ENCODE measurements at places on chromosomes 2 and 18. TPM values are rescaled to one million over a fixed set of nuclear protein-coding genes. Genes with fewer than 3 reads are reported as not detected.
A peak's percentile ranks its signal among the peaks of the same experiment; 100 is the strongest.

CCDC121 gene
- 1.00 TPM for total RNA-seq

PROC gene
- total RNA-seq, result not detected

COL6A3 gene
- 0.87 TPM for total RNA-seq

GRCh38 chr2:229344151-229344551 lies 73.1 kb upstream of the PID1 start:
- DNase-seq, result no peak
- no peaks in the 10 kb centered on the region for H3K4me1 ChIP-seq
- H3K27me3 ChIP-seq, result no peaks in the 10 kb centered on the region

DNA sequence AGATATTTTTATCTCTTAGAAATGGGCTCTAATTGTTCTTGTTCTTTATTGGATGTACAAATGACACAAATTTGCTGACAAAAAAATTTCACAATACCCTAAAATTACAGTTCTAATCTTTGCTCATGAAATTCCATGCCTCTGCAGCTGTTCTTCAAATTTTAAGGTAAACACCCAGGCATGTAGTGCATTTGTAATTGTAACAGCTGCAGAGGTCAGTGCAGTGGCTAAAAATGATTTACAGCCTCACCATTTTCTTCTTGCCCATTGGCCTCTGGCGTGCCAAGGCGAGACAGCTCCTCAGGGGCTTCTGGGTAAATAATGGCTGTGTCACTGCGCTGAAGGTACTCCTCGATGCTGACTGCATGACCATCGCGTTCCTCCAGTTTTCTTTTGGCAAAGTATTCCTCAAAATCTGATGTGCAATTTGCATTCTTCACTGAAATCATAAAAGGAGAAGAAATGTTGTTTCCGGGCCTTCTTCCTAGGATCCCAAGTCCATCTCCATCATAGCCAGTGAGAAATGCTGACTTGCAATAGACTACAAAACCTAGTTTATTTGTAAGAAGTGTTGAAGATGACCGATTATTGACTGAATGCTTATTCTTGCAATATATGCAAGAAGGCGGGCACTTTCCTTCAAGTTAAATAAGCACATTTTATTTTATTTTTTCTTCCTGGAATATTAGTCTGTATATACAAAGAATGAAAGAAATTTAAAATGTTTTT lies 115.2 kb downstream of the ZEB2 start:
- no peak overlapping the region for H3K4me3 ChIP-seq
- H3K36me3 ChIP-seq, result no peaks in the 10 kb centered on the region
- H3K4me1 ChIP-seq, result no peaks in the 10 kb centered on the region

GRCh38 chr2:127379712-127380355 lies 7.9 kb downstream of the MAP3K2 start:
- DNase-seq, result no peak
- H3K4me1 ChIP-seq, result peaks cover 41% of the 10 kb centered on the region
- H3K27me3 ChIP-seq, result no peaks in the 10 kb centered on the region
- peaks cover 29% of the 10 kb centered on the region for H3K36me3 ChIP-seq
- H3K27ac ChIP-seq, result no peak overlapping the region

- no peaks in the 10 kb centered on the region for H3K4me1 ChIP-seq
- no peak overlapping the region for H3K4me3 ChIP-seq
- H3K36me3 ChIP-seq, result no peaks in the 10 kb centered on the region
Observed at GRCh38 chr2:217262911-217263310, 403.0 kb upstream of the TNP1 start.

DNA sequence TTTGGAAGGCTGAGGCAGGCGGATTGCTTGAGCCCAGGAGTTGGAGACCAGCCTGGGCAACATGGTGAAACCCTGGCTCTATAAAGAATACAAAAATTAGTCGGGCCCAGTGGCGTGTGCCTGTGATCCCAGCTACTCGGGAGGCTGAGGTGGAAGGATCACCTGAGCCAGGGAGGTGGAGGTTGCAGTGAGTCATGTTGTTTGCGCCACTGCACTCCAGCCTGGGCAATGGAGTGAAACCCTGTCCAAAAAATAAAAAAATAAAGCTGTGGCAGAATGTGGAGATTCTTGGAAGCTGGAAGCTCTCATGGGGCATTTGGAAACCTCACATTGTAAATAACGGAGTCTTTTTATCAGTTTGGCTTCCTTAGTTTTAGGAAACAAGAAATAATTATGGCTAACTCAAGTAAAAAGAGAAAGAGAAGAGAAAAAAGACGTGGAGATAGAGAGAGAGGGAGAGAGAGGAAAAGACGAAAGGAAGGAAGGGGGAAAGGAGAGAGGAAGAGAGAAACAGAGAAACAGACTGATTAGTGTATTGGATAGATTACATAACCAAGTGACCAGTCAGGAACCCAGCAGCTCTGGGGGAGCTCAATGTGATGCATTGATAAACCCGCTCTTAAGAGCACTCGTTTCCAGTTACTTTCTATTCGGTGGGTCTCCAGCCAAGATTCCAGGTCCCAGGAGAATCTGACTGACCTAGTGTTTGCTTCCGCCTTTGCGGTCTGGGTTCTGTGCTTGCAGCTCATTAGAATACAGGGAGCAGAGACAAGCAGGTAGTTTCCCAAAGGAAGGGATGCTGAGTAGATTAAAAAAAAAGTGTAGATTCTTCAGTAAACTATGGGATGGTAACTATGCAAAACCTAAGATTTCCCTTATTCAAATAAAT lies 1.1 kb upstream of the SPAST start:
- H3K4me1 ChIP-seq, result peaks cover 23% of the 10 kb centered on the region
- H3K36me3 ChIP-seq, result peaks cover 9% of the 10 kb centered on the region
- no peaks in the 10 kb centered on the region for H3K27me3 ChIP-seq
- peak overlapping the region; percentile 89 for H3K4me3 ChIP-seq

DNA sequence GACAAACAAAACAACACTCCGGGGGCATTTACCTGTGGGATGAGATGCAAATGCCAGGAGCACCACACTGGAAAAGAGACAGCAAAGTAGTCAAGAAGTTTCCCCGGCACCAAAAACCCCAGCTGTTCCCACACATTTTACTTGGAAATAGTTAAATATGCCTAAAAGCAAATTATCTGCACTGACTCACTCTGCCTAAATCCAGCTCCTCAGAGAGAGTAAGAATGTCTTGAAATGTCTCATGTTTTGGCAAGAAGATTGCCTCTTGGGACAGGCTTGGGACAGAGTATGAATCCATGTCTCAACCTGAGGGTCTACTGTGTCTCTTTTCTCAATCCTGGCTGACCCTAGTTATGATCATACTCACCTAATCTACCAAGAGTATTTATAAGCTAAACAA lies 87.5 kb upstream of the RIOK3 start:
- H3K4me1 ChIP-seq, result no peaks in the 10 kb centered on the region
- H3K27ac ChIP-seq, result no peak overlapping the region
- H3K27me3 ChIP-seq, result no peaks in the 10 kb centered on the region
- H3K36me3 ChIP-seq, result no peaks in the 10 kb centered on the region

DNA sequence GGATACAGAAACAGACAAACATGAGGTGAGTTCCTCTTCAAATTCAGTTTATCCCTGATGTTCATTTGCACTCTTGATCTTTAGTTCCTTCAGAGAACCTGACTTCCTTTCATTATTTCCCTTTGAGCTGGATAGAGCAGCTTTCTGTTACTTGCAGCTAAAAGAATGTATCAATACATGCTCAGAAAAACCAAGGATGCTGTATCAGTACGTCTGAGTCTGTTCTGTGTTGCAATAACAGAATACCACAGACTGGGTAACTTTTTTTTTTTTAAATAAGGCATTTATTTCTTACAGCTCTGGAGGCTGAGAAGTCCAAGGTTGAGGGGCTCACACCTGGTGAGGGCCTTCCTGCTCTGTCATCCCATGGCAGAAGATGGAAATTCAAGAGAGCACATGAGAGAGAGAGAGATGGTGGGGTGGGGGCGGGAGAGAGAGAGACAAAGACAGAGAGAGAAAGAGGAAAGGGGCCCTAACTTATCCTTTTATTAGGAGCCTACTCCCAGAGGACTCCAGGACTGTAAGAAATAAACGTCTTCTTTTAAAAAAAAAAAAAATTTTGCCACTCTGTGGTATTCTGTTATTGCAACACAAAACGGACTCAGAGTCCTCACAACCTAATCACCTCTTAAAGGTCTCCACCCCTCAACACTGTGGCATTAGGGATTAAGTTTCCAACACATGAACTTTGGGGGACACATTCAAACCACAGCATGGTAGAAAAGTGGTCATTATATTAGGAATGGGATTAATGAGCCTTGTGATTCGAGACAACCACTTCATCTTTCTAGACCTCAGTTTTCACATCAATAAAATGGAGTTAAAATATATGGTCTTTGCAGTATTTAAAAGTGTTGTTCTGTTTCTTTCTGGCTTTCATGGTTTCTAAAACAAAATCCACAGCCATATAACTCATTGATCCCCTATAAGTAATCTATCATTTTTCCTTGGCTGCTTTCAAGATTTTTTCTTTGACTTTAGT lies 18.4 kb upstream of the SELENOI start:
- H3K36me3 ChIP-seq, result no peaks in the 10 kb centered on the region
- no peak overlapping the region for H3K4me3 ChIP-seq
- no peaks in the 10 kb centered on the region for H3K27me3 ChIP-seq
- no peak overlapping the region for H3K27ac ChIP-seq
- H3K4me1 ChIP-seq, result peaks cover 28% of the 10 kb centered on the region

- no peak overlapping the region for H3K27ac ChIP-seq
- DNase-seq, result no peak
- H3K27me3 ChIP-seq, result no peaks in the 10 kb centered on the region
Observed at GRCh38 chr18:48753691-48754090, 197.1 kb downstream of the SMAD7 start.

DNA sequence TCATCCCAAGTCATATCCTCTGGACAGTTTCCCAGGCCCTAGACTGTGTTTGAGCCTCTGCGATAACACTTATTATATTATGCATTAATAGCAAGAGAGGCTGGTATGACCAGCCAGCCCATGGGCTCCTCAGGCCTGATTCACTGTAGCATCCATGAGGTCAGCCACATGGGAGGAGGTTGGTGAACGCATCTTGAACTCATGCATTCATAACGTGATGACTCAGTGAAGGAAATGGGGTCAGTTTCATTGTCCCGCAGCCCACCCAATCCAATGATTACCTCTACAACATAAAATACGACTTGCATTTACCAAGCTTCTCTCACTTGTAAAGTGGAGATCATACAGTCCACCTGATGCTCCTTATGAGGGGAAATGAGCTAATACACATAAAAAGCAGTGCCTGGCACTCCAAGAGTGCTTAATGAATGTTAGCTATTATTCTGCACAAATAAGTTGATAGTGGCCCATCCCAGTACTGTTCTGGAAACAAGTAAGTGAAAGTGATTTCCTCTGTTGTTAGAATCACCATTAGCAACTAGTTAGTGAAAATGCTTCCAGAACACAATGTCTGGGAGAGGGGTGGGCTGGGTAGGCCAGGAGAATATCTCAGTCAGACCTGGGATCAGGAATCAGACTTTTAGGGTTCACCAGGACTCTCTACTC lies 46.1 kb upstream of the CELF4 start:
- DNase-seq, result no peak
- H3K4me1 ChIP-seq, result no peaks in the 10 kb centered on the region
- no peak overlapping the region for H3K27ac ChIP-seq
- no peaks in the 10 kb centered on the region for H3K36me3 ChIP-seq

DNA sequence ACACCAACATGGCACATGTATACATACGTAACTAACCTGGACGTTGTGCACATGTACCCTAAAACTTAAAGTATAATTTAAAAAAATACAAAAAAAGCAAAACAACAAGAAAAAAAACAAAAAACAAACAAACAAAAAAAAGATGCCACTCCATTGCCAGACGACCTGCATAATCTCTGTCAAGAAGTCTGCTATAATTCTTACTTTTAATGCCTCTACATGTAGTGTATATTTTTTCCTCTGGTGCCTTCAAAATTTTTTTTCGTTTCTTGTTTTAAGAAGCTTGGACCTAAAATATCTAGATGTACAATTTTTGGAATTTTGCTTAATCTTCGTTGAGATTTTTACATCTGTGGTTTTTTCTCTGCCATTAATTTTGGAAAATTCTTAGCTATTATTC lies 235.6 kb upstream of the ZNF521 start:
- no peaks in the 10 kb centered on the region for H3K27me3 ChIP-seq
- H3K36me3 ChIP-seq, result no peaks in the 10 kb centered on the region
- no peaks in the 10 kb centered on the region for H3K4me1 ChIP-seq
- no peak for DNase-seq
- H3K4me3 ChIP-seq, result no peak overlapping the region

GRCh38 chr2:220192994-220193753 lies 565.7 kb downstream of the SLC4A3 start:
- no peak overlapping the region for H3K27ac ChIP-seq
- DNase-seq, result no peak
- H3K27me3 ChIP-seq, result no peaks in the 10 kb centered on the region
- no peaks in the 10 kb centered on the region for H3K4me1 ChIP-seq
- no peak overlapping the region for H3K4me3 ChIP-seq

- peak; percentile 48 for DNase-seq
- peak overlapping the region; percentile 98 for H3K4me3 ChIP-seq
- peaks cover 46% of the 10 kb centered on the region for H3K36me3 ChIP-seq
- H3K27ac ChIP-seq, result peak overlapping the region; percentile 100
- no peaks in the 10 kb centered on the region for H3K27me3 ChIP-seq
Observed at GRCh38 chr2:70089220-70089982, 2.1 kb downstream of the PCBP1 start.

- H3K27me3 ChIP-seq, result no peaks in the 10 kb centered on the region
- no peaks in the 10 kb centered on the region for H3K4me1 ChIP-seq
Observed at GRCh38 chr2:29518646-29519337, 402.6 kb downstream of the ALK start.

- H3K27me3 ChIP-seq, result peaks cover 10% of the 10 kb centered on the region
- no peak overlapping the region for H3K4me3 ChIP-seq
- no peak overlapping the region for H3K27ac ChIP-seq
- no peaks in the 10 kb centered on the region for H3K36me3 ChIP-seq
- DNase-seq, result no peak
Observed at GRCh38 chr2:85265304-85265703, 62.5 kb downstream of the TGOLN2 start.

GRCh38 chr2:212694398-212694797 lies 155.8 kb upstream of the ERBB4 start:
- no peak overlapping the region for H3K27ac ChIP-seq
- H3K36me3 ChIP-seq, result no peaks in the 10 kb centered on the region
- no peaks in the 10 kb centered on the region for H3K27me3 ChIP-seq
- no peak overlapping the region for H3K4me3 ChIP-seq

- DNase-seq, result peak; percentile 35
- H3K4me1 ChIP-seq, result peaks cover 32% of the 10 kb centered on the region
- peak overlapping the region; percentile 92 for H3K27ac ChIP-seq
- no peaks in the 10 kb centered on the region for H3K27me3 ChIP-seq
- peak overlapping the region; percentile 75 for H3K4me3 ChIP-seq
Observed at GRCh38 chr18:68721681-68722583, 7.0 kb upstream of the TMX3 start.

All from activated CD4-positive, alpha-beta T cell treated with anti-CD3 and anti-CD28 coated beads, Interleukin-2, amount 10 ng/mL, durations not matched to agents 7 days and 5 days (primary cell).